ENCODE measurements at places on chromosomes 7 and 10.
A peak's percentile ranks its signal among the peaks of the same experiment; 100 is the strongest.

- no peak for DNase-seq
These were observed 103.0 kb downstream of the COBL start for GRCh38 chr7:51213618-51214017.

- DNase-seq, result no peak
These were observed 1.8 kb downstream of the PRKCQ start for GRCh38 chr10:6578251-6578771.

- DNase-seq, result no peak
These were observed 12.2 kb downstream of the ARPC1B start for GRCh38 chr7:99386584-99387238.

DNA sequence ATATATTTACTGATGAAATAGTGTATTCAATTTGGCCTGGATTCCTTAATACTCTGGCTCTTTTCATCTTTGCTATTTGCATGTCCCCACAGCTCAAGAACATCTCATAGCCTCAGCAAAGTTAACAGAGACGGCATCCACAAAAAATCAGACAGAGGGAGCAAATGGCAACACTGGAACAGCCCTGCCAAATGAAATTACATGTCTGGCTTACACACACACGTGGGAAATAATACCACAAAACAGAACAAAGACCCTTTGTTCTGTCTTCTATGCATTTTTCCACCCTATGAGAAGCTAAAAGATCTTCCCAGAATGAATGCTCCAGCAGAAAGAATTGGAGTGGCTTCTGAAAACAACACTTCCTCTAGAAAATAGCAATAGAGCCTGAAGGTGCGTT, 139.5 kb downstream of the ALOX5 start:
- DNase-seq, result no peak

GRCh38 chr7:154744256-154744860, 258.6 kb downstream of the PAXIP1 start:
- DNase-seq, result peak; percentile 30

DNA sequence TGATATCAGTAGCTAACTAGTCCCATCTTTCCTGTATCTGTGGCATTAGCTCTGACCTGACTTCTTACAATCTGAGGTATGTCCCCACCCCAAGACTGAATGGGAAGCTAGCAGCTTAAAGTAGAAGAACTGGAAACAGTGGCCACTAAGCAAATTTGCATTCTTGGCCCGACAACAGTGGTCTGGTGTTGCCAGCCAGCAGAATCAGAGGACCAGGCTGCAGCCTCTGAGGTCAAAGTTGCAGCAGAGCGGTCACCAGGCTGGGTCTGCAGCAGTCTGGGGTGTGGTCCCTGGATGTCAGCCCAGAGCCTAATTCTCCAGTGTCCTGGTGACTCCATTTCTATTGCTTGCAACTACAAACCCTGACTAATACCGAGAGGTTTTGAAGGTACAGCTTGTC, 26.3 kb downstream of the FAM107B start:
- DNase-seq, result no peak

All from muscle of arm (tissue), 14 donors.